Stimulated activated CD4-positive, alpha-beta T cell treated with anti-CD3 and anti-CD28 coated beads, Interleukin-4, amount 100 ng/mL, for 48 hours (primary cell): ENCODE measurements at places on chromosomes 2 and 18.

DNA sequence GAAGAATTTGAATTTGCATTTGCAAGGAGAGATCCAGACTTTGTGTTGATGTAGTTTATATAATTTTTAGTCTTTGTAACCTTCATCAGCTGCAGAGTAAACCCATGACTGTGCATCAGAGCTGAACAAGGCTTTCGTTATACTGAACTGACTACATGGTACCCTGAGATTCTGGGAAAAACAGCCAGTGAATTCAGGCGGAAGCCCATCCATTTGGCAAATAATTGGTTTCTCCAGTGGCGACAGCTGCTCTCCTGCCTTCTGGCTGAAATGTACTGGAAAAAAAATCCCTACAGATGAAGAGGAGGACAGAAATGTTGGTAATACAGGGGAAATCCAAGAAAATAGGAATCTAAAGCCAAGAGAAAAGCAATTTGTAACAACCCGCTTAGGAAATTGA is 657.5 kb upstream of the CDH7 start:
- DNase-seq, result no peak

GRCh38 chr2:109331896-109332848 is 203.2 kb downstream of the SH3RF3 start:
- no peak for DNase-seq

- DNase-seq, result no peak
Measured at GRCh38 chr2:207905546-207905945, 119.8 kb downstream of the PLEKHM3 start.

DNA sequence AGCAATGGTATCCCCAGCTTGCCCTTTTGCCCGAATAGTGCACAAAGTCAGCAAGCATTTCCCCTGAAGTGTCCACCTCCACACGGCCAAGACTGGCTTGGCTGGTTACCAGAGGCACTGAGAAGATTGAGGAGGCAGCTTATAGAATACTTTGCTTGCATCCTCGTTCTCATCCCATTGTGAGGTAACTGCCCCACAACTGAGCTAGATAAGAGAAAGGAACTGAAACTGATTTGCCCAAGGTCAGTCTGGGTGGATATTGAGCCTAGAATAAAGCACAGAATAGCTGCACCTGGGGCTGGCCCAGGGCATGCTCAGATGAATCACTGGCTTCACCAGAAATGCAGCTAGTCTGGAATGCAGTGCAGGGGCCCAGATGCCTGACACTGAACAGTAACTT is 32.7 kb upstream of the MAP4K3 start:
- DNase-seq, result no peak

GRCh38 chr18:78430131-78430758 is 549.4 kb upstream of the SALL3 start:
- DNase-seq, result no peak

DNA sequence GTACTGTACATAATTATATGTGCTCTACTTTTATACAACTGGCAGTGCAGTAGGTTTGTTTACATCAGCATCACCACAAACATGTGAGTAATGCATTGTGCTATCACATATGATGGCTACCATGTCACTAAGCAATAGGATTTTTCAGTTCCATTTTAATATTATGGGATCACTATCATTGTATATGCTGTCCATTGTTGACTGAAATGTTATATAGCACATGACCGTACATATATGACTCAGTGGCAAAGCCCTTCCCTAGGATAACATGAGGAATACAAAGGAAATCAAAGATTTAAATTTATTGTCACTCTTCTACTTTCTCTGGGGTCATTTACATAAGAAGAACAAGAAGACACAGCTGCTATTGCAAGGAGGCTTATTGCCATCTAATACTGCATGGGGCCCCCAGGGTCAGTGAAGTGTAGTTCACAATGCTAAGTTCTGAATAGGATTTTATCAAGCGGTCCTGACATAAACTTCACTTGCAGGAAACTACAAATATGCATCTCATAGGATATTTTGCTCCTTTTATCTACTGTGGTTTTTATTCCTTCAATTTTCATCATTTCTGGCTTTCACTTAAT is 21.8 kb downstream of the PDE1A start:
- DNase-seq, result no peak

- no peak for DNase-seq
Measured at GRCh38 chr2:228701506-228701905, 520.0 kb upstream of the SPHKAP start.

DNA sequence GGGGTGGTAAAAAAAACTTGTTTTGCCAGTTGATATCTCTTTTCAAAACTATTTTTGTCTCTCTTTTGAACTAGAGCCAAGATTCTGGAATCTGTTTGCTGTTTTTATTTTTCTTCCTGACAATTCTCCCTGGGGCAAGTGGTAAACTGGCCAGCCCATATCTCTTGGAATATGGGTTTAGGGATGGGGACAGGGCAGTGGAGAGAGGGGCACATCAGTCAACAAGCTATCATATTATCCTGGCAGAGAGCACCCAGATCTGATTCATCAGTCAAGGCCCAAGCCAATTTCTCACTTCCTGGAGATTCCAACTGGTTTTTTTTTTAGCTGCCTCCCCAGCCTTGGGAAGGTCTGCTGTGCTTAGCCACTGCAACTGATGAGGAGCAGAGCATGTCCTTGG is 52.3 kb downstream of the ARHGAP28 start:
- DNase-seq, result no peak

DNA sequence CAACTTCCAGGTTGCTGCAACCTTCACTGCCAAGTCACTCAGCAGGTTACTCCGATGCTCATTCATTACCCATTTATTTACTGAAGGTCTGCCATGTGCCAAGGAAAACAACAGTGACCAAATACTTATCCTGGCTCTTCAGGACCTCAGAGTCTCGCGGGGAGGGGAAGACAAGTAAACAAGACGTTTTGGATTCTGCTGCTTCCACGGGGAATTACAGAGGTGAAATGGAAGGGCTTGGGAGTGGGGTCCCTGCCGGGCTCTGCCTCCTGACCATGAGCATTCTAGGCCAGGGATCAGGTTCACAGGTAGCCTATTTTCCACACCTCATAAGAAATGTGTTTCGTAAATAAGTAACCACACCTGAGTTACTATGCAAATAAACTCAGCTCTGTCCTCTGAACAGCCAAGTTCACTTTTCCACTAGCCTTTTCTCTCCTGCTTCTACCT is 68.1 kb downstream of the CLHC1 start:
- DNase-seq, result no peak

GRCh38 chr2:58680755-58681310 is 439.7 kb upstream of the FANCL start:
- no peak for DNase-seq

GRCh38 chr2:206982360-206982955 is 43.1 kb downstream of the CPO start:
- no peak for DNase-seq

DNA sequence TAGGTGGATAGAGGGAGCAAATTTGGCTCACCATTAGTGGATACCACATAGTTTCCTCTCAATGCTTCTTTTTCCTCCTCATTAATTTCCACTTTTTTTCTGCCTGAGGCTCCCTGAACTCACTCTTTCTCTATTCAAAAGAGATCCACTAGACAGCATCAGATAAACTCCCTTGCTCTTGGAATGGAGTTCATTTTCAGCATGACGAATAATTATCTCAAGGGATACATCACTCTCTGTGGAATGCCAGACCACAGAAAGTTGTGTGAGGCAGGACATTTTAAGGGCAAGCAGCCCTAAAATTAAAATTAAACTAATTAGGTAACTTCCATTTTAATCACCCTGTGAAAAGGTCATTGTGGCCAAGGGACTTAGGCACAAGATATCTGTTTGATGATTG is 1920.1 kb upstream of the CELF4 start:
- DNase-seq, result no peak

- DNase-seq, result no peak
Measured at GRCh38 chr2:96520697-96521096, 15.5 kb upstream of the NEURL3 start.

DNA sequence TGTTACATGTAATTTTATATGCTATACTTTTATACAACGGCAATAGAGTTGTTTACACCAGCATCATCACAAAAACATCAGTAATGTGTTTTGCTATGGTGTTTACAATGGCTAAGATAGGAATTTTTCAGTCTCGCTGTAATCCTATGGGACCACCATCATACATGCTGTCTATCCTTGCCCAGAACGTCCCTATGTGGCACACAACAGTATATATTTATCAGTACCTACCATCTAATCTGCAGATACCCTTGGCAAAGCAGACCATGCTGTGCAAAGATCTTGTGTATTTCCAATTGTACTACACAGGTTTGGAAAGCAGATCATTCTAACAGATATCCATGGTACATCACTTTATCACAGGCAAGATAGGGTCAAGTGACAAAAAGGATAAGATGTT is 15.3 kb downstream of the RPL31 start:
- DNase-seq, result no peak

GRCh38 chr18:8073167-8073566 is 506.1 kb downstream of the PTPRM start:
- DNase-seq, result no peak

DNA sequence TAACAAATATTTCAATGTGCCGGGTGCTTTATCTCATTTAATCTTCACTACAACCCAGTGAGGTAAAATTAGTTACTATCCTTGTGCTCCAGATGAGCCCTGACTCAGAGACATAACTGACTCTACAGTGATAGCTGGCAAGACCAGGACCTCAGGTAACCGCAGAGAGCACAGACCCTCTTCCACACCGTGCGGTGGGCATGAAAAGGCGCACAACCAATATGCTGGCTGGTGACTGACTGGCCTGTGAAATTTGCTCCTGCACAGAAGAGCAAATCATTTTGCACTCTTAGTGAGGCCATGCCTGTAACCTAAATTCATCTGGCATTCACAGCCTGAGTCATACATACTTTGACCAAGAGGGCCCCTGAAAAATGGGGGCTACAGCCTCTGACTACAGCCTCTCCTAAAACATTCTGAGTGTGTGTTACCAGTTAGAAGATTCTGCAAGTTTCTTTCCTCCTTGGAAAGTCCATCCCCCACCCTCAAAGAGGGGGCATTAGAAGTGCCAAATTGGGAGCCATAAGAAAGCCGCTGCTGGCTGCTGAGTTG is 22.4 kb upstream of the MSGN1 start:
- no peak for DNase-seq

GRCh38 chr2:214264171-214264570 is 146.7 kb upstream of the VWC2L start:
- DNase-seq, result no peak

DNA sequence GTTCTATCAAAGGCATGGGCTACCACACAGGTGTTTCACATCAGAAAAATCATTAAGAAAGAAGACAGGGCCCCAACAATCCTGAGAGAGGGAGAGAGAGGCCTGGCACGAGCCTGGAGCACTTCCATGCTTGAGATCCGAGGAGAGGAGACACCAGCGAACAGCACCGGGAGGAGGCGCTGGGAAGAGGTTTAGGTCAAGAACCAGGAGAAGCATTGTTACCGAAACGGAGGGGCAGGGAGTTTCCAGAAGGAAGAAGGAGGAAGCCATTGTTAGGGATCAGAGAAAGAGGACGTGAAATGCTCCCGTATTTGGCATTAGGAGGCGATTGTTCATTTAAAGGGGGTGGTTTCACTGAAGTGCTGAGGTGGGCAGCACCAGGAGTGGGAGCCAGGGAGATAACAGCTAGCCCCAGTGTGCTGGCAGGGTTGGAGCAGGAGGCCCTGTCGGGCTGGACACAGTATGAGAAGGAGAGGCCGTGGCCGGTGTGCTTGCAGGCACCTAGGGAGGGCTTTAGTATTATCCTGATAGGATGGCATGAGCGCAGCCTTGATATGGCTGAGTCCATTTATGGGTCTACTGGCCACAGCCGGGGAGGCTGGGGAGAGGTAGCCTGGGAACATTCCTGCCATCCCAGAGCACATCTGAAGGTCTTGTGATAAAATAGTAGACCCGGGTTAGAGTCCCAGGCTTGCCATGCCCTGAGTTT is 244.9 kb downstream of the KLHL29 start:
- no peak for DNase-seq

DNA sequence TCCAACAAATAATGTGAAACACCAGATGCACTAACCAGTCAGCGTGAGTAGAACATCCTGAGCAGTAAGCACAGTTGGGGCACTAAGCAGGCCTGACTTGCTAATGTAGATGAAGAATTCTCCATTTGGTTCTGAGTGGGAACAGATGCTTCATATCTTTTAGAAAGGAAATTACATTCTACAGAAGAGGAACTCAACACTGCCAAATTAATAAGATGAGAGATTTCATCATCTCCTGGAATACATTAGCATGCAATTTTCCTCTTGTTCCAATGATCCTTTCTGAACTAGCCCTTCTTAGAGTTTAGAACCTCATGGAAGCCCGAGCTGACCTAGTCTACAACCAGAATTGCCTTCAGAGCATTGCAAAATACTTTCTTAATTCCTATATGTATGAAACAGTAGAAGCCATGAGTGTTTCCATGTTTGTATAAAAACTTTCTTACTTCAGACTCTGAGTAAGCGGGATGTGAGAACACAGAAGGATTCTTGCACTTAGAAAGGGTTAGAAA is 34.8 kb downstream of the COL5A2 start:
- DNase-seq, result no peak

GRCh38 chr2:232707076-232707475 is 9.9 kb downstream of the GIGYF2 start:
- no peak for DNase-seq

DNA sequence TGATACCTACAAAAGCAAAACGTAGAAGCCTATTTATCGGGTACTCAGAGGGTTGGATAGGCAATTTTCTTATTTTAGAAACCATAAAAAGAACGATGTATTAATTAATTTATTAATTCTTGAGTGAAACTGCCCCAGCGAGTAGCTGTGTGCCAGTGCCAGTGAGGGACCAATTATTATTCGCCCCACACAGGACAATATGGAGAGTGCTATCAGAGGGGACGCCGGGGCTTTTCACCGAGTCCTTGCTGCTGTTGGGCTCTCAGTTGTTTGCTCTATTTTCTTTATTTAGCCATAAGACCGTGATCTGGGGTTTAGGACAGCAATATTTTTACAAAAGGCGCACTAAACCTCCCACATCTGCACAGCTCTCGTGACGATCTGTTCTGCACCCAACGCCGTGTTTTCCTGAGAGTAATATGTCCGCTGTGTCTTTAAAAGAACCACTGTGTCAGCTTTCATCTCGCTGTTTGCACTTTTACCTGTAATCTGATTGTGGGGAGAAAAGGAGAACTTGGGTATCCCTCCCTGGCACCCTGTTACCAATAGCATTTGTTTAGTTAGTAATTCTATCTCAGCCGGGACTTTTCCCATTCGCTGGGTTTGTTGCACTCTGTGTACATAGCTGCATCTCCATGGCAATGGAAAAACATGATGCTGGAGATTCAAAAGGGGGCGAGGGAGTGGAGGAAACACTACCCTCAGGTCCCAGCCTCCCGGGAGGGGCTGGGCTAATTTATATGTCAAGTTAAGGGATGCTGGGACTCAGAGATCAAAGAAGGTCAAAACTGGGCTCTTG is 30.1 kb upstream of the ZNF516 start:
- no peak for DNase-seq

GRCh38 chr2:36611316-36611990 is 13.5 kb upstream of the FEZ2 start:
- DNase-seq, result no peak

GRCh38 chr18:36265015-36265414 is 32.5 kb upstream of the FHOD3 start:
- DNase-seq, result no peak
